T follicular helper cell (primary cell): ENCODE measurements at places on chromosomes 13 and 19.

DNA sequence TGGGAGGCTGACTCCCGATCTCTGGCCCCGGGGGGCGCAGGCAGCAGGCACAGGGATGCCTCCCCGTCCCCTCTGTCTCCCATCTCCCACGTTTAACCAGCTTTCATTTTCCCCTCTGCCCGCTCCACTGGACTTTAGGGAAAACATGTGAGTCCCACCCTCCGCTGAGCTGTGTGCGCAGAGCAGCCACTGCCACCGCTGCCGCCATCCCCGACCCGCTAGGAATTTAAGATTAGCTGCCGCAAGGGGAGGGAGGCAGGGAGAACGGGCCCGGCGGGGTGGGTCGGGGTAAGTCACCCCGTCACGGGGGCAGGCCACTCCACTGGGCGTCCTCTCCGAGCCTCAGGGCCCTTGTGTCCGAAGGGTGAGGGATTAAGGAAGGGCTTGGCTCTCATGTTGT lies 15.5 kb downstream of the KCNN1 start:
- no peak for DNase-seq

DNA sequence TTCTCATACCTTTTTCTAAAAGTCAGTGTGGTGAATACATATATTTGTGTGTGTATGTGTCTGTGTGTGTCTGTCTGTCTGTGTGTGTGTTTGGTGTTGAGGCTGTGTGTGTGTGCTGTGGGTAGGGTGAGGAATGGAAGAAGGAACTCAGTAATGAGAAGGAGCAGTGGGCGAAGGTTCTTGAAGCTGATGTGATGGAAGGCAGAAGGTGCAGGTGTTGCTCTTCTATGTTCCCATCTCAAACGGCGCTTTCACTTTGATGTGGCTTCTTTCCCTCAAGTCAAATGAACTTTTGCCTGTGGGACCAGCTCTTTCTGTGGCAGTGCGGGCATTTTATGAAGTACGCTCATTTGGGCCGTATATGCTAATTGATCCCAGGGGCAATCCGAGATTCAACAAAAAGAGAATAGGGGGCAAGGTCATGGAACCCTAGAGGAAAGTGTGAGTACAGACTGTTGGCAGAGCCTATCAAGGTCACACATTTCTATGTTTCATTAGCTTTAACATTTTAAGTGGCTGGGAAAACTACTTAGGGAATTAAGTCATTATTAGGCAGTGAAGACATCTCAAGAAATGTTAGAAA lies 15.2 kb downstream of the BIVM start:
- DNase-seq = no peak

GRCh38 chr13:103036268-103036667 lies 29.9 kb downstream of the SLC10A2 start:
- no peak for DNase-seq

DNA sequence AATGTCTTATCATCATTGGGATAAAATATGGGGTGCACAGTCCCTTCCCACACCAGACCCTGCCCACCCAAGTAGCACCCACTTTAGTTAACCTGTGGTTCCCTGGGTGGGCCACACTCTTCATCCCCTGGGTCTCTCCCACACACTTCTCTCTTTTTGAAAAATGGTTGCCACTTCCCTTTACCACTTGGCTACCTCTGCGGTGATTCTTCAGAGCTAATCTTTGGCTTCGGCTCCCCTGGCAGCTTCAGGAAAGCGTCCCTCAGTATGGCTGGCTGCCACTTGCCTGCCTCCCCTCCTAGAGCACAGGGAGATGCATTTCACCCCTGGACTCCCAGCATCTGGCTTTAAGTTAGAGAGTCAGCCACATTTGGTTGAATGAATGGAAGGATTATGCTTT lies 18.2 kb downstream of the CCNA1 start:
- DNase-seq = no peak

GRCh38 chr19:5024282-5024681 lies 55.4 kb downstream of the KDM4B start:
- DNase-seq = no peak

GRCh38 chr19:55116232-55116858 lies 1.1 kb downstream of the PPP1R12C start:
- peak; percentile 32 for DNase-seq

- DNase-seq = no peak
Measured at GRCh38 chr13:51534041-51534817, 50.0 kb upstream of the WDFY2 start.

GRCh38 chr13:20131057-20131832 lies 29.6 kb downstream of the GJA3 start:
- no peak for DNase-seq

DNA sequence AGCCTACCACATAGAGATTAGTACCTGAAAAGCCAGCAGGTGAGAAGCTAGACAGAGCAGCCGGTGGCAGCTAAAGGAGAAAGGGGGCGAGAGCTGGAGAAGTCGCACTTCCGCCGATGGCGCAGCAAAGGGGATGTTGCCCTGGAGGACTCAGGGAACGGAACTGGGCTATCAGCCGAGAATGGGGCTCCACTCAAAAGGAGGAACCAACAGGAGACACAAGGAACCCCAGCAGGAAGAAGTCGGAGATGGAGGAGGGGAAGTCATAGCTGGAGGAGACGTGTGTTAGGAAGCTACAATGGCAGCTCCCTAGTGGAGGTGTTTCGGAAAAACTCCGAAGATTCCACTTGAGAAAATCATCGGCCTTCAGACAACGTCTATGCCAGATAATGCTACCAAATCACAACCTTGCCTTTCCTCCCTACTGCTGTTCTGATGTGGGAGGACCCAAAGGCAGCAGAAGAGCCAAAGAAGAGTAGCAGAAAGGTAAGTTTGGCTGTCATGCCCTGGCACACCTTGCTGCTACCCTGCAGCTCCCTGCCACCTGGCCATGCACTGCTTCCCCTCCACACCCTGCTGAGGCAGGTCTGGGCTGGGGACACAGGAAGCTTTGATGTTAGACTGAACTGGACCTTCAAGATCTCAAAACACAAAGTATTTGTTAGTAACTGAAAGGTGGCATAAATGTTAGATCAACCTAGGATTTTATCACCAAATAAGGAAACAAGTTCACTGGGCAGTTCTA lies 127.9 kb downstream of the DLEU7 start:
- DNase-seq = no peak

GRCh38 chr13:63463782-63464610 lies 2048.3 kb upstream of the PCDH20 start:
- DNase-seq = no peak

- no peak for DNase-seq
Measured at GRCh38 chr19:35911790-35912189, 3.7 kb upstream of the TYROBP start.

- DNase-seq = no peak
Measured at GRCh38 chr13:109243311-109243951, 543.0 kb downstream of the IRS2 start.

- DNase-seq = no peak
Measured at GRCh38 chr19:32457571-32458158, 52.1 kb downstream of the DPY19L3 start.

DNA sequence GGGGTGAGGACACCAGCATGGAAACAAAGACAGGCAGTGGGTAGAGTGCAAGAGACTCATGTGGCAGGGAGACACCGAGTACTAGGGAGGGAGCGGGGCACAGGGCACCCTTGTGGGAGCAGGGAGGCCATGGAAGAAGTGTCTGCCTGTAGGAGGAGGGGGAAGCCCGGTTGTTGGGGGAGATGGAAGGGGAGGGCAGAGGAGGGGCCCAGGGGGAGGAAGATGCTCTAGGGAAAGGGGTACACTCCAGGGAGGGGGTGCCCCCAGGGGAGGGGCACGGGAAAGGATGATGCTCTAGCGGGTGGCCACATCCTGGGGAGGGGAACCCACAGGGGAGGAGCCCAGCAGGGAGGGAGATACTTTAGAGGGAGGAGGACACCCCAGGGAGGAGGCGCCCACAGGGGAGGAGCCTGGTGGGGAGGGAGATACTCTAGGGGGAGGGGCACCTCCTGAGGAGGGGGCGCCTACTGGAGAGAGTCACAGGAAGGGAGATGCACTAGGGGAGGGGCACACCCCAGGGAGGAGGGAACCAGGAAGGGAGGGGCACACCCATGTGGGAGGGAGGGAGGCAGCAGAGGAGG lies 24.9 kb downstream of the CPAMD8 start:
- DNase-seq = peak; percentile 54

- DNase-seq = no peak
Measured at GRCh38 chr19:11570039-11570462, 7.4 kb downstream of the ACP5 start.

DNA sequence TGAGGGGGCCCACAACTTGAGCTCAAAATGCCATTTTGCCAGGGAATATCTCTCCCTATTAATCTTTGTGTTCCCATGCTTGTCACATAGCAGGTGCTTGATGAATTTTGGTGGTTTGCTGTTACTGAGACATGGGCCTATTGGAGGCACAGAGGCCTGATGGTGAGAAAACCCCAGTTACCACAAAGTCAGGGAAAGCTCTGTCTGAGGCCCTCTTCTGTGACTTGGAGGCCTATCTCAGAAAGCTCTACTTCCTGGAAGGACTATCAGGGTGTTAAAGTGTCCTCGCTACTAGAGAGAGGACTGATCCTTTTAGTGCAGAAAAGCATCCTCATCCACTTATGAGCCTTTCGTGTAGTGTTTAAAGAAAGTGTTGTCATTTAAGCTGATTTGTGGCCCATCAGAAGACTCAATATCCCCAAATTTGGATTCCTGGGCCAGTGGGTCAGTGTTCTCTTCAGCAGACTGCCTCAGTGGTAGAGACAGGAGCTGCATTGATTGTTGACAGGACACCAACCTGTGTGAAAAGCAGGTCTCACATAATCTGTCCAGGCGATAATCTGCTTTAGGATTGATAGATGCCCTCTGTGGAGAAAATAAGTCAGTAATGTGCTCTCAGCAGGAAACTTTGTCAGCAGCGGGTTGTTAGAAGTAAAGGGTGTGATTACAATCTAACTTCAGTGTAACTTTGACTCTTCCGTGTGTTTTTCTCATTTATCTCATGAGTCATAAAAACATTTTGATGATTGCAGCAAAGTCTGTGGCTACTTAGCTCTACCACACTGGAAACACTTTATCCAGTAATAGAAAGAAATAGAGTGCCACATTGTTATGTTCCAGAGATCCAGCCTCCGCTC lies 121.0 kb downstream of the AKAP11 start:
- no peak for DNase-seq
